CD4-positive, alpha-beta T cell treated with Interleukin-21 for 1 hour (primary cell): ENCODE measurements at places on chromosomes 6 and 20.

GRCh38 chr20:5642155-5642981, 107.8 kb upstream of the SHLD1 start:
- no peak for DNase-seq

DNA sequence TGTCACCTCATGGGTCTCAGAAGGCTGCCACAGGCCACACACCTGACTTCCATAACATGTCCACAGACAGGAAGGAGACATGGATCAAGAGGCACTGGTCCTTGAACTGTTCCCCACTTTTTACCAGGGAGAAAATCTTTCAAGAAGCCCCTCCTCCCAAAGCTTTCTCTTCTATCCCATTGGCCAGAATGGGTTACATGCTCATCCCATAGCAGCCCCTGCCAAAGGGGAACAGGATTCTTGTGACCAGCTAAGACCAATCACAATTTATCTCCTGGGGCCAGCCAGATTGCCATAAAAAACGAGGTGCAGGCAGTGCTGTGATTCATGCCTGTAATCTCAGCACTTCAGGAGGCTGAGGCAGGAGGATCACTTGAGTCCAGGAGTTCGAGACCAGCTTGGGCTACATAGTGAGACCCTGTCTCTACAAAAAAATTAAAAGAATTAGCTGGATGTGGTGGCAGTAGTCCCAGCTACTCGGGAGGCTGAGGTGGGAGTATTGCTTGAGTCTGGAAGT, 59.4 kb downstream of the TMEM242 start:
- no peak for DNase-seq

DNA sequence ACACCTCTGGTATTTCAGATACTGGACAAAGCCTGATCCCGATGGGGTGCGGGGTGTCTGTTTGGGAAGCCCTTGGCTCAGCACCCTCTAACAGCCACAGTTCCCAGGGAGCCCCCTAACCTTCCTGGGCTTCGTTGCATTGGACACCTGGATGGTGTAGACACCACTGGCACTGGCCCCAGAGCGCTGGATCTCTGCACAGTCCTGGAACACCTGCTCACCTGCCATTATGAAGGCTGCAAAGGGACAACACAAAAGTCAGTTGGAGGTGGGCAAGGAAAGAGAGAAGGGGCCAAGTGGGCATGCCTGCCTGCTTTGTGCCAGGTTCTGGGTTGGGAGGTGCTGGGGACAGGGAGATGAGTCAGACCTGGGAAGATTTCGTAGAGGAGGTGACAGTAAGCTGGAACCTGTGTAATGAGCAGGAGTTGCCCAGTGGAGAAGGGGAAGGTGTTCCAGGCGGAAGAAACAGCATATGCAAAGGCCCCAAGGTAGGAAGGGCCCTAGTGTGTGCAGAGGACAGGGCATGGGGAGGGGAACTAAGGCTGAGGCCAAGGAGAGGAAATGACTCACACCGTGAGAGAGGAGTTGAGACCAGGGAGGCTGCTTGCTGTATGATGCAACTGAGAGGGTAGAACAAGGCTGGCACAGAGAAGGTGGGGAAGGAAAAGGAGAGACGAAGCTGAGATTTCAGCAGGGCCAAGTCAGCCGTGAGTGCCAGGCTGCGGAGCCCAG, 34.9 kb downstream of the ANGPT4 start:
- no peak for DNase-seq

GRCh38 chr20:63745961-63746731, 6.6 kb downstream of the SLC2A4RG start:
- no peak for DNase-seq

DNA sequence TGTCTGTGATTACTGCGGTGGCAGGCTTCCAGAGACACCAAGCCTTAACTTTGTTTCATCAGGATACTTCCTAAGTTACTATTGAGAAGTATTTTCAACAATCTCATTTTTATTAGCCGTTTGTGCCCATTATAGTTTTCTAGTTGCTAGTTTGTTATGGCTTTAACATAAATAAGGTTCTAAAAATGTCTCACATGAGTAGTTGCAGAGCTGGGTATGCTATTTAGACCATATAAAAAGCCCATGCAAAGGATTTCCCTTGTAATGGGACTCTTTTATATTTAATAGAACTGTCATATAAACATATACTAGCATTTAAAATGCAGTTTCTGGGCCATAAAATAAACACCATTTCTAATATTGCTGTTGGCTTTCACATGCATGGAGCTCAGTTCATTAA, 205.3 kb upstream of the TCF21 start:
- no peak for DNase-seq

- DNase-seq: no peak
Observed at GRCh38 chr6:9834233-9834632, 580.6 kb downstream of the TFAP2A start.

DNA sequence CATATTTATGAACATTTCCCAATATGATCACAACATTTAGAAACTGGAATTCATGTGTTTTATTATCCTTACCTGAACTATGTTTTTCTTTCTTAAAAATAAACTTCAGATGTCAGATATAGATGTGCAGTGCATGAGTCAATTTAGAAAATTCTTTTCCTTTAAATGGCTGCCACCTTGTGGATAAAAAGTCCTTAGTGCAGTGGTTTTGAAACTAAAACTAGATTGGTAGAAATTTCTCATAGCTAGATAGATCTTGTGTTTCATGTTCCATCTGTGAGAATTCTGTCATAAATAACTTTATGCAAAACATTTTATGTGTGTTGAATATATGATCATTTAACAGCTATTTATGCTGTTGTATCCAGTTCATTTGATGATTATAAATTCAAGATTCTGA, 134.9 kb downstream of the KLHL32 start:
- peak; percentile 46 for DNase-seq

DNA sequence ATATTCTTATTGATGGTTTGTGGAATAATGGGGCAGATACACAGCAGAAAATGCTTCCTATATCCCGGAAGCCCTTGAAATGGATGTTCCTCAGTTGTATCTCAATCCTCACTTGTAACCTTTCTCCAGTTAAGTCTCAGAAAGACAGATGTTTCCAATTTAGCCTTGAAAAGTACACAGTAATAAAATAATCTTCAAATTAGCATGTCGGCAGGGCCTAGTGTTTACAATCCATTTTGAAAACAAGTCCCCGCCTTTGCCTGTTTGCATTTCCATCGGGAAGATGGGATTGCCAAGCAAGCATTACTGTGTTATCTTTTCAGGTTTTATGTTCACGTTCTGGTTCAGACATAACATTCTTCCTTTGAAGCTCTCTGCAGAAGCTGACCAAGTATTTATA, 41.5 kb downstream of the SNRNP48 start:
- DNase-seq: no peak

- DNase-seq: no peak
Observed at GRCh38 chr20:10906834-10907233, 233.0 kb upstream of the JAG1 start.

DNA sequence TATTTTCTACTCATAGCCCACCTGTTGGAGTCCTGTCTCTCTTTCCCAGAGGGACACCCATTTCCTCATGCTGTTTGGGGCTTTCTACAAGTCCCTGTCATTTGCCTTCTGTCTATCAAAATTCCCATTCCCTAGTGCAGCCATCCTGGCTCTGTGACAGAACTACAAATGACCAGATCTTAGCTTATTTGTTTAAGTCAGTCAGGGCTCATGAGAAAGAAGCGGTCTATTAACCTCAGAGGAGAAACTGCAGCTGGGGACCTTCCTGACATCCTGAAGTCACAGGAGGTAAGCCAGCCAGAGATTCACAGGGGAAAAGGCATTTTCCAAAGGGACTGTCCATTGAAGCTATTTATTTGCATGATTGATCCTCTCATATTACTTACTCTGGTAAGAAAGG, 1.7 kb upstream of the COL9A1 start:
- no peak for DNase-seq

DNA sequence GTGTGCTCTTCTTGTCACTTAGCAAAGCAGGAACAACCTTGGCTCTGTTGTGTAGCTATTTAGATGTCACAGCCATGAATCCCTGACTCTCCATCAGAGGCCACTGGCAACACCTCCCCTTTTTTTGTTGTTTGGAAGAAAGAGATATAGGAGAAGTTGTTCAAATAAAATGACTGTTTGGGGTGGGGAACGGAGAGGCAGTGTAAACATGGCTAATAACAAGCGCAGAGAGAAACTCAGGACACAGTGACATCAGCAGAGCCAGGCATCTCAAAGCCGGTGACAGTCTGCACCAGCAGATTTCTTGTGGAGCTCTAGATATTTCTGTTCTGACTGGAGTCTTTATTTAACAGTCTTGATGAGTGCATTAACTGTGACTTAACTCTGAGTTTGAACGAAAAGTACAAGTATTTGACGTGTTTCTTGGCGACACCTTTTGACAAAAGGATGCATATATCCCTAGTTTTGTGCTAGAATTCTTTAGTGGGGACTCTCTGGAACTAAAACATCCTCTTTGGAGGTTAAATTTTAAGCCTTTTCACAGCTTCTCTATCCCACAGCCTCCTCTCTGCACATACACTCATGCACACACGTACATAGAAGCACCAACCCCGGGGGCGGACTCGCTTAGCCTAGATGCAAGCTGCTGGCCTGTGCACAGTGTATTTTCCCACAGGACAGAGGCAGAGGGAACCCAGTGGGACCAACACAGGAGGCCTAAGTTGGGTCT, 53.8 kb downstream of the ADAT2 start:
- no peak for DNase-seq

DNA sequence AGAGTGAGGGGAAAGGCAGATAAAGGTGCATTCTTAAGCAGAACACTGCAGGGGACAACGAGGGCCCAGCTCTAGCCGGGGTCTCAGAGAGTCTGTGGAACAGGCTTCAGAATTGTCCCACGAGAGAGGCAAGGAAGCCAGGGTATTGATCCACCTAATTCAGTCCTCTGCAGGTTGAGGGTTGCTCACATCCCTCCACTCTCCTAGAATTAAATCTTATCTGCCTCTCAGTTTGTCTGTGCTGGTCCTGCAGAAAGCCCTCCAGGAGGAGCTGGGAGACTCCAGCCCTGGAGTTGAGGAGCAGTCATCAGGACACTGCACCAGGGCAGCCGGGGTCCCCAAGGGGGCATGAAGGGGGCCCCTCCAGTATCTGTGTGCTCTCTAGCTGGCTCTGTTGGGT, 39.1 kb downstream of the SLC24A3 start:
- no peak for DNase-seq

GRCh38 chr20:26163890-26164289, 467.2 kb upstream of the ZNF337 start:
- DNase-seq: no peak
